ENCODE measurements at places on chromosomes 16 and 17.
A peak's percentile ranks its signal among the peaks of the same experiment; 100 is the strongest.

DNA sequence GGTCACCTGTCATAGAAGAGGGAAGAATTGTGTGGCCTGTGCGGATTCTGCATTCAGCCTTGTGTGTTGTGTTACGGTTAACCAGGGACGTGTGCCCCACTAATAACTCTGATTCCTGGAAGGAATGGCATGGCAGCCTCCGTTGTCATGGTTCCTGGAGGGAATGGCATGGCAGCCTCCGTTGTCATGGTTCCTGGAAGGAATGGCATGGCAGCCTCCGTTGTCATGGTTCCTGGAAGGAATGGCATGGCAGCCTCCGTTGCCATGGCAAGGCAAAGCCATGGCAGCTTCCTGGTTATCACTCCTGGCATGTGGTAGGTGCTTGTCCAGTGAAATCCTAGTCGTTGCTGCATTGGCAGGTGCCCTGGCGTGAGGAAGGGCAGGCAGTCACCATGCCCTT lies 8.9 kb downstream of the SPG7 start:
- no peak for DNase-seq

GRCh38 chr17:60345233-60345632 lies 46.7 kb downstream of the USP32 start:
- no peak for DNase-seq

- DNase-seq, result no peak
Measured at GRCh38 chr17:68450391-68450790, 6.9 kb downstream of the WIPI1 start.

DNA sequence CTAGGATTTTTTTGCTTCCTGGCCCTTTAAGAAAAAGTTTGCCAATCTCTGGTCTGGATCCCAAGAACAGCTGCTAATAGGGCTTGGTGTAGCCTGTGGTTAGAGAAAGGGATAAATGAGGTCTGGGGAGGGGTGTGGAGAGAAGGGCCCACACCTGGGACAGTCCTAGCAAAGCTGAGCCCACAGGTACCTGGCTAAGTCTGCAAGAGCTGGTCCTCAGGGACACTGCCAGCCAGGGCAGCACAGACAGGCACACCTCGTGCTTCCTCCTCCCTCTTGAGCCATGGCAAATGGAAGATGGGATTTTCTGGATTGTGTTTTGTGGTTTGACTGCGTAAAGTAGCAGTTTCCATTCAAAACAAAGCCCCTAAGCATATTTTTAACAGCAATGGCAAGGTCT lies 217.5 kb downstream of the SOX9 start:
- DNase-seq, result no peak

- DNase-seq, result no peak
Measured at GRCh38 chr16:50530277-50531236, 17.6 kb upstream of the NKD1 start.

GRCh38 chr16:1678500-1679098 lies 520 bp downstream of the JPT2 start:
- DNase-seq, result peak; percentile 43

- DNase-seq, result no peak
Measured at GRCh38 chr17:67998466-67998865, 2.2 kb upstream of the C17orf58 start.

GRCh38 chr16:379183-379960 lies 2.4 kb downstream of the PGAP6 start:
- no peak for DNase-seq

GRCh38 chr17:44830359-44831288 lies 537 bp upstream of the GJC1 start:
- peak; percentile 8 for DNase-seq
